Stimulated activated CD8-positive, alpha-beta memory T cell treated with anti-CD3 and anti-CD28 coated beads, Interleukin-4, amount 100 ng/mL, for 4 hours (primary cell): ENCODE measurements at places on chromosomes 16 and 17.

GRCh38 chr17:68498479-68499326, 13.5 kb upstream of the PRKAR1A start:
- DNase-seq: no peak

GRCh38 chr16:80085606-80086005, 455.2 kb upstream of the DYNLRB2 start:
- no peak for DNase-seq

GRCh38 chr16:89710709-89711564, 9.4 kb upstream of the SPATA2L start:
- no peak for DNase-seq

DNA sequence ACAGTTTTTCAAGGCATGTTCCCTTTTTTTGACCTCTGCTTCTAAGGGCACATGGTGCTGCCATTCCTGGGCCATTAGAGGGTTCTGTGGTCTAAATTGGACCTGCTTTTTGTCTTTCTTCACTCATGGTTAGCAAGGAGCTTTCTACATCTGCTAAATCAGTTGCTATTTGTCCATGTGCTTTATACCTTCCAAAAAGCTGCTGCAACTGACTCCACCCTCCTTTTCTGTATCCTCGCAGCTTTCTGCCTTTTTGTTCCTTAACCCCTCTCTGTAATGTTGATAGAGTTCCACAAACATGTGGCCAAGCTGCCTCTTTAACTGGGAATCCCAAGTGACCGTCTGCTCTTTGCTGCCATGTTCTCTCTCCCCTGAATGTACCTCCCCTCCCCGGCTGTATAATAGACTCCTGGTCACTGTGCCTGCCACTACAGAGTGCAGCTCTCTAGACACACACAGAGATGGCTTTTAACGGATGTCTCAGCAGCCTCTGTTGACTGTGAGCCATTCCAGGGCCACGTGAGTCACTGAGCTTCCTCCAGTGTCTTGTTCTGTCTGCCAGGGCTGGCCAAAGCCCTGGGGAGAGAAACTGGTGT, 57.4 kb upstream of the TEKT3 start:
- DNase-seq: no peak

GRCh38 chr16:57264950-57265371, 19.5 kb downstream of the PLLP start:
- DNase-seq: no peak

DNA sequence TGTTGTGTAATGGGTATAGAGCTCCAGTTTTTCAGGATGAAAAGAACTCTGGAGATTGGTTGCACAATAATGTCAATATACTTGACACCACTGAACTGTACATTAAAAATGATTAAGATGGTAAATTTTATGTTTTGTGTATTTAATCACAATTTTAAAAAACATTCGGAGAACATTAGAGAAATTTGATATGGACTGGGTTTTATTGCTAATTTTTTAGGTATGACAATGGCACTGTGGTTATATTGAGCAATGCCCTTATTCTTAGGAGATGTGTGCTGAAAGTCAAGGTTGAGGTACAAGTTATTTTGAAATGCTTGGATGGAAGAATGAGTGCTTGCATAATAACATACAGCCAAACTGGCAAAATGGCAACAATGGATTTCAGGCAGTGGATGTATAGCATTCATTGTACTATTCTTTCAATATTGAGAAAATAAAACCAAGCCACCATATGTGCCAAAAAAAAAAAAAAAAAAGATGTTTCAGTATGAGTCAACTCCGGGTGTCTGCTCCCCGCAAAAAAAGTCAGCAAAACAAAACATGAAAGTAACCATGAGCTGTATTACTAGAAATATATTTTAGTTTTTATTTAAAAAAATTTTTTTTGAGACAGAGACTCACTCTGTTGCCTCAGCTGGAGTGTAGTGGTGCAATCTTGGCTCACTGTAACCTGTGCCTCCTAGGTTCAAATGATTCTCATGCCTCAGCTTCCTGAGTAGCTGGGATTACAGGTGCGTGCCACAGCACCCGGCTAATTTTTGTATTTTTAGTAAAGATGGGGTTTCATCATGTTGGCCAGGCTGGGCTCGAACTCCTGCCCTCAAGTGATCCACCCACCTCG, 19.8 kb downstream of the HOXB1 start:
- DNase-seq: no peak

DNA sequence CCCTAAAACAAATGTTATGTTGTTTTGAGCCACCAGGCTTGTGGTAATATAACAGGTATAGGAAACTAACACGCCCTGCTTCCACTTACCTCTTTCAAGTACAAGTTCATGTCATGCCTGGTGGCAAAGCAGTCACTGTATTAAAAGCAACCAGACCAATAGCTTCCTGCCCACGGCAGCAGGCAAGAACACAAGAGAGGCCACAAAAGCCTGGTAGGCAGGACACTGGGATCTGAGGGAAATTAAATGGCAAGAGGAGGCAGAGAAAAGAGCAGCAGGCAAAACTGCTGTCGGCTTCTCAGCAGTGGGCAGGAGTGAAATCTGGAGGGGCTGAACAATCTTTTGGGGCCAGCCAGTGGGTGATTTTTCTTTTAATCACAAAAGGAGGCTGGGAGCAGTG, 2.2 kb downstream of the CYTH1 start:
- DNase-seq: no peak

DNA sequence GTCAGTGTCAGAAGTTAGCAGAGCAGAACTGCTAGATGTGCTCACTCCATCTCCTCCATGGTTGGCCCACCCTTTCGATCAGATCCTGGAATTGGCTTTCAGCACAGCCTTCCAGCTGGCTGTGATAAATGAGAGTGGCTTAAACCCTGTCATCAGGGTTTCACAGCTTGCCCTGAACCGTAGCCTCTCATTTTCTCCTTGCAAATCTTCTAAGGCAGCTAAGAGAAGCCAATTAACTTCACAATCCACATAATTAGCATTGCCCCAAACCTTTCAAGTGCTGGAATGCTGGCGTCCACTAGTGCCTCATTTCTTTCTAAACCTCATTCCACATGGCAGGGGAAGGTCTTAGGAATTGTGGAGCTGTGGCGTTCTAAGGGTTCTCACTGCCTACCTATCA, 21.7 kb downstream of the MILR1 start:
- no peak for DNase-seq

DNA sequence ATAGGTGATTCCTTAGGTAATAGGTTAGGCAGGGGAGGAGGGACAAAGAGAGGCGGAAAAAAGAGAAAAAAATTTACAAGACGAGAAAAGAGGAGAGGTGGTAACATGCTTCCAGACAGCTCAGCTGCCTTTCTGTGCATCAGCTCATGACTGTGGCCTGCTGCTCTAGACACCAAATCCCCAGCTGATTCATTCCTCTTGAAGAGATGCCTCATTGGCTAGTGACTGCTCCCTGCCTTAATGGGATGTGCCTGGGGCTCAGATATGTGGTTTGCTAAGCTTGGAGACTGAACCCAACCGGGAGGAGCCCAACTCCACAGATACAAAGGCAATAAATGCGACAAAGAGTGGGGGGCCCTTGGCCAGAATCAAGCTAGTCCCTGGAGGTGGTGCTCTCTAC, 105.9 kb upstream of the FAM20A start:
- DNase-seq: no peak

DNA sequence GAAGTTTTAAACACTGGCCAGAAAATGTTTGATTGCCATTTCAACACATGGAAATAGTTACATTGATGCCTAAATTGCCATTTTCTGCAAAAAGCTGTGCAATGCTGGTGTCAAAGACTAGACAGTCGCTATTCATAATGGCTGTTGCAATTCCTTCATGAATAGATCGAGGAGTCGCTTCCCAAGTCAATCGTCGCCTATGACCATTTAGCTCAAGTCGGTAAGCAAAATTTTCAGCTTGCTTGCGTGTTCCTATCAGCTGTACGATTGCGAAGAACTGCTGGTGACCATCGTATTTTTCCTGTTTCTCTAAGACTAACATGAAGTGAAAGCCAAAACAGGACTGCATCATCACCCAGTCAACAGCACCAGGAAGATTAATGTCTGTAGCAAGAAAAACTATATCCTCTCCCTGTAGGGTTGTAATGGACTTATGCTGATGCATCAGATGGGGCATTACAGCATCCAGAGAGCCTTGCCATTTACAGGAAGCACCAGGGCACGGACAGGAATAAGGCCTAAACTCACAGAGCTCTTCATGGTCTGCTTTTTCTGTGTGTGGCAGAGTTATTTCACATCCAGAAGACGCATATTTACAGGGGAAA, 23.6 kb downstream of the SIAH1 start:
- DNase-seq: no peak

GRCh38 chr17:38590988-38591758, 14.6 kb downstream of the SRCIN1 start:
- DNase-seq: no peak

DNA sequence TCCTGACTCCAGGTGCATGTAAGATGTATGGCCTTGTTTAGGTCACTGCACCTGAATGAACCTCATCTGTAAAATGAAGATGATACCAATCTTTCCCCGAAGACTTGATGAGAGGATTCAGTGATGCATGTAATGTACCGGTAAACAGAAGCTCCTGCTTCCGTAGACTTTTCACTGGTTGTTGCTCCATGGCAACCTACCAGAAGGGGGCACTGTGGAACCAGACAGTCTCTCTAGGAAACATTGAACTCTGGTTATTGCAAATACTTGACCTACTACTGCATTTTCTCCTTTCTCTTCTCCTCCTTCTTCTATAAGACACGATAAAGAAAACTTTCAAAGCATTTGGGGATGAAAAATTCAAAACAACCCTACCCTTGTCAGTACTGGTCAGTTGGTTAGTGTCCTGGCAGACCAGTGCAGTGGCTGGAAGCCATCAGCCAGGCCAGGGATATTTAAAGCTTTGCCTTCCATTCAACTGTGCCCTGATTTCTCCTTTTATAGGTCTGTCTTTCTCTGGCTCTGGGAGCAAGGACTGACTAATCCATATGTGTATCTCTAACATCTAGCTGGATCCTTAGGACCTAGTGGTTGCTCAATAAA, 667.4 kb upstream of the SALL1 start:
- no peak for DNase-seq

- DNase-seq: no peak
These were observed 358.5 kb upstream of the PMFBP1 start for GRCh38 chr16:72530434-72530833.

DNA sequence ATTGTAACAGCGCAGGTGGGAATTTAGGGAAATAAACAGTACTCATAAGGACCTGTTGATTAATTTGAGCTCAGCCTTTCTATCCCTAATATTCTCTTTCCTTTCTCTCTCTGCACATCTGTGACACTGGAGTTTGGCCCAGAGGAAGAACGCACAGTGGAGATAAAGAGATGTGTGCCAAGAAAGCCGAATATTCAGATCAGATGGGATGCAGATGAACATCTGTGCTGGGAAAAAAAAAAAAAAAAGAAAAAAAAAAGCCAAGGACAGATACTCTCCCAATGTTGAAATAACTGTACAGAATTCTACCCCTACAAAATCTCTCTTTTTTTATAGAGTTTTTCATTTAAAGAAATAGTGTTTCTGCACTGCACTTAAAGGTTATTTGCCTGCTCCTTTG, 485.4 kb downstream of the KCNJ2 start:
- DNase-seq: no peak

GRCh38 chr16:19822533-19822932, 62.1 kb downstream of the GPRC5B start:
- DNase-seq: no peak

DNA sequence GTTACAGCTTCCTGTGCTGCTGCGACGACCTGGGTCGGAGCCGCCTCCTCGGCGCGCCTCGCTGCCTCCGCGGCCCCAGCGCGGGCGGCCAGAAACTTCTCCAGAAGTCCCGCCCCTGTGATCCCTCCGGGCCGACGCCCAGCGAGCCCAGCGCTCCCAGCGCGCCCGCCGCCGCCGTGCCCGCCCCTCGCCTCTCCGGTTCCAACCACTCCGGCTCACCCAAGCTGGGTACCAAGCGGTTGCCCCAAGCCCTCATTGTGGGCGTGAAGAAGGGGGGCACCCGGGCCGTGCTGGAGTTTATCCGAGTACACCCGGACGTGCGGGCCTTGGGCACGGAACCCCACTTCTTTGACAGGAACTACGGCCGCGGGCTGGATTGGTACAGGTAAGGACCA, 746 bp downstream of the HS3ST2 start:
- DNase-seq: no peak

GRCh38 chr17:40545660-40546059, 19.6 kb downstream of the CCR7 start:
- DNase-seq: no peak

DNA sequence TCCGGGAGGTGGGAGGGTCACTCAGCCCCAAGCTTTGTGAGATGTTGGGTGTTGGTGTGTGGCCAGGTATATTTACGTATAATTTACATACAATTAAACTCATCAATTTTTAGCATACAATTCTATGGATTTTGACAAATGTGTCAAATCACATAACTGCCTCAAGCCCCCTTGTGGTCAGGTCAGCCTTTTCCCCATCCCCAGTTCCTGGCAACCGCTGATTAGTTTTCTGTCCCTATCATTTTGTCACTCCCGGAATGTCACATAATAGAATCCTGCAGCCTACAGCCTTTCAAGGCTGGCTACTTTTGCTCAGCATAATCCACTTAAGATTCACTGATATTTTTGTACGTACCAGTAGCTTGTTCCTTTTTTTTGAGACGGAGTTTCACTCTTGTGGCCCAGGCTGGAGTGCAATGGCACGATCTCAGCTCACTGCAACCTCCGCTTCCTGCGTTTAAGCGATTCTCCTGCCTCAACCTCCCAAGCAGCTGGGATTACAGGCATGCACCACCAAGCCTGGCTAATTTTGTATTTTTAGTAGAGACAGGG, 19.3 kb upstream of the RAI1 start:
- no peak for DNase-seq

DNA sequence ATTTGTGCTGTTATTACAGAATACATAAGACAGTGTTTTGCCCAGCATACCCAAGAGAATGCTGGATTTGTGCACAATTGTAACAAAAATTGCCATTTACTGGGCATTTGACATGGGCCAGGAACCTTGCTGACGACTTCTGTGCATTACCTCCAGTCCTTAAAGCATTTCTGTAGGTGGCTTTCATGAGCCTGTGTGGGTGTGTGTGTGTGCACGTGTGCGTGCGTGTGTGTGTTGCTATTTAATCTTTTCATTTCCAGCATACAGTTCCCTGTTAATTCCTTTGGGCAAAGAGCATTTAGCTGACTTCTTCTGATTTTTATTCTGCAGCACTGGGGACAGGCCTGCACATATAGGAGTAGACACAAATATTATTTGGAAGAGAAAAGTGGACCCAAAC, 134.4 kb downstream of the CYLD start:
- no peak for DNase-seq

DNA sequence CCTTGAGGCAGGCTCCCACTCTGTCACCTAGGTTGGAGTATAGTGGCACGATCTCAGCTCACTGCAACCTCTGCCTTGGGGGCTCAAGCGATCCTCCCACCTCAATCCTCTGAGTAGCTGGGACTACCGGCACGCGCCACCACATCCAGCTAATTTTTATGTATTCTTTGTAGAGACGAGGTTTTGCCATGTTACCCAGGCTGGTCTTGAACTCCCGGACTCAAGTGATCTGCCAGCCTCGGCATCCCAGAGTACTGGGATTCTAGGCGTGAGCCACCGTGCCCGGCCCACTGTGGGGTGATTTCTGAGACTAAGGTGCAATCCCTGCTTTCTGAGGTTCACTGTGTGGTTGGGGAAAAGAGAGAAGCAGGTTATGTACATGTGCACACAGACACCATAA, 12.0 kb upstream of the SLC12A3 start:
- no peak for DNase-seq
